Activated CD8-positive, alpha-beta memory T cell treated with anti-CD3 and anti-CD28 coated beads for 36 hours (primary cell): ENCODE measurements at places on chromosomes 13 and 19. TPM values are rescaled to one million over a fixed set of nuclear protein-coding genes. Genes with fewer than 3 reads are reported as not detected.

The UFM1 gene
- total RNA-seq: 48.1 TPM

The SYT5 gene
- total RNA-seq: not detected

The TUBB4A gene
- 7.4 TPM for total RNA-seq

The GAS6 gene
- not detected for total RNA-seq

The TJP3 gene
- total RNA-seq: 0.94 TPM

The ZNF135 gene
- 0.78 TPM for total RNA-seq

The CYP4F12 gene
- total RNA-seq: 0.25 TPM

The RASA3 gene
- total RNA-seq: 22.1 TPM

The EDDM13 gene
- total RNA-seq: 0.72 TPM

The SBSN gene
- not detected for total RNA-seq
